ENCODE measurements at places on chromosomes 7 and 10.
A peak's percentile ranks its signal among the peaks of the same experiment; 100 is the strongest.

DNA sequence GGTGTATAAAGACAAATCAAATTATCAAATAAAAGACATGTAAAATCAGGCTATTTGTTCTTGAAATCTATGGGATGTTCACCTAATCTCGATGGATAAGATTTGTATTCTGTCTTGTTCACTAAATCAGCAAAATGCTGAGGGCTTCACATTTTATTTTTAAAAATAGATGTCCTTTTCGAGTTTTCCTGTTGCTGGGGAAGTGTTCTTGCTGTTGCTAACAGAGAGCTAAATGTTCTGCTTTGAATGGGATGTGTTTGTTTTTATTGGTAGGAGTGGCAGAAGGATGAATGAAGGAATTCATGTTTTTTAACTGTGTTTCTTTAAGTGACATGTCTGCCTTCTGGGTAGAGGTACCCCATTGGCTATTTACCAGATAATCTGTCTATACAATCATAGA is 7.3 kb upstream of the SNX13 start:
- no peaks in the 10 kb centered on the region for H3K36me3 ChIP-seq
- H3K27me3 ChIP-seq, result no peaks in the 10 kb centered on the region
- peak overlapping the region; percentile 32 for H3K27ac ChIP-seq
- H3K4me1 ChIP-seq, result peaks cover 15% of the 10 kb centered on the region
- H3K4me3 ChIP-seq, result no peak overlapping the region
- no peak for DNase-seq

- H3K27me3 ChIP-seq, result no peaks in the 10 kb centered on the region
- no peak overlapping the region for H3K27ac ChIP-seq
- H3K36me3 ChIP-seq, result peaks cover 2% of the 10 kb centered on the region
Measured at GRCh38 chr10:131160219-131160875, 151.2 kb downstream of the TCERG1L start.

DNA sequence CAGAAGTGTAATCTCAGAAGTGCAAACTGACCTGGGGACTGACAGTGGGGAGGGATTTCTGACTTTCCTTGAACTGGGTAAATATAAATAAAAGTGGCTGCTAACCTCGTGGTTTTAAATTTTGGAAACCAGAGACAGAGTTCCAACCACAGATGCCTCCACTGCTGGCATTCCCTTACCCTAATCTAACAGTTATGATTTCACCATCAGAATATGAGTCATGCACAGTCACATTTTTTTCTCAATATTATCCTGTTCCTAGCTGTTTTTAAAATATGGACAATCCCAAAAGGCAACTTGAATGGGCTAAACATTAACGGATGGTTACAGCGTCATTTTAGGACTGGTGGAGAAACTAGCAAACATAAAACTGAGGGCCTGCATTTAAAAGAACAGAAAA is 264.3 kb upstream of the INHBA start:
- no peak overlapping the region for H3K27ac ChIP-seq
- no peak for DNase-seq
- H3K4me1 ChIP-seq, result no peaks in the 10 kb centered on the region
- H3K36me3 ChIP-seq, result no peaks in the 10 kb centered on the region
- H3K4me3 ChIP-seq, result no peak overlapping the region

DNA sequence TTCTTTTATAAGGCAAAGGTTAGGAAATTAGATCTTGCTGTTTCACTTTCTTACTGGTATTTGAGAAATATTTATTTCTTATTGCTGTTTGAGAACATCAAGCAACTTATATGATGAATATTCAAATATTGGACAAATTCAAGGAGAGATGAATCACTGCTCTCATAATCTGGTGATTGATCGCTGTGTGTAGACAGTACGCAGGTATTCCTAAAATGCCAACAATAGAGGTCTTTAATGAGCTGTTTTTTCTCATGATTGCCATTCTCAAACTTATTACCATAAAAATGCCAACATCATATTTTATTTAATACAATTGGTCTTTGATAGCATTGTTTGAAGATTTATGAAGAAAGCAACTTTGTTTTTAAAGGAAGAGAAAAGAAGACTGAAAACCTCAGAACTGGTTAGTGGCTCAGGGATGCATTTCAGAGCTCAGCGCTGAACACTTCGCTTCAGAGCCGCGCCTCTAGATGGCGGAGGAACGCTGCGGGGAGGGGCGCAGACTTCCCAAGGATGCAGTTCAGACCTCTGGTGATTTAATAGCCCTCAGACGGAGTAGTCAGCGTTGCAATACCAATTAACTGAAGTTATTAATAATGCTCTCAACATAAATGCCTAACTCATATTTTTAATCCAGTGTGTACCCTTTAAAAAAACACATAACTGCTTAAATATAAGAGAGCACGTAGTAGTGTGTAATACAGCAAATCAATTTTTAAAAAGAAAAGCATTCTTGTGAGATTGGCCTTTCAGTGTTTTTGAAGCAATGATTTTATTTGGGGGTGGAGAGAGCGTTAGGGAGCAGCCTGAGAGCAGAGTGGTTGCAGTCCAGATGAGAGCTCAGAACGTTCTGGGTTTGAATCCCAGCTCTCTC is 38.5 kb upstream of the STEAP4 start:
- no peaks in the 10 kb centered on the region for H3K4me1 ChIP-seq
- no peak overlapping the region for H3K4me3 ChIP-seq
- no peak overlapping the region for H3K27ac ChIP-seq

DNA sequence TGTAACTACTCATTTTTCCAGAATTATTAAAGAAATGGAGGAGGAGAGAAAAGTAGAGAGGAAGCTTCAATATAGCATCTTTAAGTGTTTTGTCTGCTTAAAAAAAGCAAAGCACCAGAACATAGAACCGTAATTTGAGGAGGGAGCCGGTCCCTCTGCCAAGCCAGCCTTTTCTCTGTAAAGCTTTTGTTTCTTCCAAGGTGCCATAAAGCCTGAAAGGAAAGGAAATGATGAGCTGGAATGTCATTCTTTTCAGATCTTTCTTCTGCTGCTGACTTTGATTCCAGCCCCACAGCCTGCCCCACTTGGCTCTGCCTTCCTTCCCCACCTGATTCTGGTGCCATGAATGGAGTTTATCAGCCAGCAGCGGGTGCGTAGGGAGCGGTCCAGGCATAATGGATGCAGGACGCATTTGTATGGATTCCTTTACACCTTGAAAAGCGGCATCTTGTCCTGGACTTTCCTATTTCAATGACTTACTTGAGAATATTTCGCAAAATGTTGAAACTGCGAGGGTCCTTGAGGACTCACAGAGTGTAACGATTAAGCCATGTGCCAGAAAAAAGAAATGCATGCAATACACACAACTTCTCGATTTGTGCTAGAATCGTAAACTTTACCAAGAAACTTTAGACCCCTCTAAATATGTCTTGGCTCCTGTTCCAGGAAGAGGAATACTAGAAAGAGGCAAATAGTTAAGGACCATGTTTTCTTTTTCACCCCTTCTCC is 569.5 kb upstream of the MGMT start:
- no peak overlapping the region for H3K4me3 ChIP-seq
- no peaks in the 10 kb centered on the region for H3K27me3 ChIP-seq
- no peak overlapping the region for H3K27ac ChIP-seq
- H3K36me3 ChIP-seq, result no peaks in the 10 kb centered on the region
- H3K4me1 ChIP-seq, result no peaks in the 10 kb centered on the region

- no peaks in the 10 kb centered on the region for H3K27me3 ChIP-seq
- no peak for DNase-seq
- H3K4me3 ChIP-seq, result no peak overlapping the region
- H3K4me1 ChIP-seq, result peaks cover 10% of the 10 kb centered on the region
- no peak overlapping the region for H3K27ac ChIP-seq
- peaks cover 6% of the 10 kb centered on the region for H3K36me3 ChIP-seq
Measured at GRCh38 chr10:341081-341740, 206.0 kb downstream of the ZMYND11 start.

DNA sequence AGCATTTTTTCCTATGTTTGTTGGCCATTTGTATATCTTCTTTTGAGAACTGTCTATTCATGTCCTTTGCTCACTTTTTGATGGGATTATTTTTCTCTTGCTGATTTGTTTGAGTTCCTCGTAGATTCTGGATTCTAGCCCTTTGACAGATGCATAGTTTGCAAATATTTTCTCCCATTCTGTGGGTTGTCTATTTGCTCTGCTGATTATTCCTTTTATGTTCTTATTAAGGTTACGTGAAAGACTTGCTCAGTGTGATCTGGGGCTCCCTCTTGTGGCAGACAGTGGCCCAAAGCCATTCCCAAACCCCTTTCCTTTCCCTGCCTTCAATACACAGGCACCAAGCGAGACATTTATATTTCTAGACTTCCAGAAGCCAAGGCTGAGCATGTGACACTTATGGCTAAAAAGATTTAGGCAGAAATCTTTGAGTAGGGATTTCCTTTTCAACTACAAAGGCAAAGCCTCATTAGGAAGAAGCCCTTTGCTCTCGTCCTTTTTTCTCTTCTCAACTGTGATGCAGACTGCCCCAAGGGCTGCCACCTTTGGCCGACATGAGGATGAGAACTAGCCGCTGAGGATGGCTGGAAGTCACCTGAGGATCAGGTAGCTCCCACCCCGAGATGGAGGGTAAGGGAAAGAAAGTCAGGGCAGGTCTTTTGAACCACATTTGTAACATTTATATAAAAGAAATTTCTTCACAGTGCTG is 23.6 kb downstream of the ST8SIA6 start:
- no peaks in the 10 kb centered on the region for H3K36me3 ChIP-seq
- peak overlapping the region; percentile 5 for H3K27ac ChIP-seq
- no peaks in the 10 kb centered on the region for H3K27me3 ChIP-seq
- H3K4me1 ChIP-seq, result peaks cover 47% of the 10 kb centered on the region
- H3K4me3 ChIP-seq, result peak overlapping the region; percentile 9

GRCh38 chr10:24176658-24177057 is 32.3 kb upstream of the KIAA1217 start:
- H3K36me3 ChIP-seq, result no peaks in the 10 kb centered on the region
- H3K27ac ChIP-seq, result no peak overlapping the region
- no peaks in the 10 kb centered on the region for H3K4me1 ChIP-seq
- H3K27me3 ChIP-seq, result no peaks in the 10 kb centered on the region
- no peak overlapping the region for H3K4me3 ChIP-seq

DNA sequence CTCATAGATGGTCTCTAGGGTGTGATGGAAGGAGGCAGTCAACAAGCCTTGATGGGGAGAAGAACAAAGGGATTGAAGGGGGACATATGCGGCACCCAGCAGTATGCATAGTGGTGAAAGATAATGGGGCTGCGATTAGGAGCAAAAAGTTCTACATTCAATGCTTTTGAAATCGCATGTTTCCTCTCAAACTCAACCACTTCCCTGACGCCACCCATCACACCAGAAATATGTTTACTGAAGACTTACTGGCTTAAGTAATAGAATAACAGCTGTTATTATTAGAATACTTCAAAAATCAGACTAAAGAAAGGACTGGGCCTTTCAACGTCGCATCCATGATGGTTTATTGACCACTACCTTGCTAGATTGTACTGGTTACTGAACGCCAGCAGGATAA is 31.5 kb downstream of the MKRN1 start:
- no peak for DNase-seq
- H3K36me3 ChIP-seq, result peaks cover 9% of the 10 kb centered on the region
- no peaks in the 10 kb centered on the region for H3K27me3 ChIP-seq
- H3K4me1 ChIP-seq, result peaks cover 19% of the 10 kb centered on the region
- no peak overlapping the region for H3K27ac ChIP-seq

- no peaks in the 10 kb centered on the region for H3K4me1 ChIP-seq
- peaks cover 6% of the 10 kb centered on the region for H3K36me3 ChIP-seq
- DNase-seq, result no peak
Measured at GRCh38 chr10:125882596-125882995, 1.5 kb upstream of the DHX32 start.

- H3K4me1 ChIP-seq, result peaks cover 12% of the 10 kb centered on the region
- DNase-seq, result no peak
- H3K36me3 ChIP-seq, result no peaks in the 10 kb centered on the region
- no peak overlapping the region for H3K27ac ChIP-seq
Measured at GRCh38 chr7:132410385-132410784, 165.9 kb downstream of the PLXNA4 start.

- H3K27me3 ChIP-seq, result peaks cover 35% of the 10 kb centered on the region
- DNase-seq, result no peak
Measured at GRCh38 chr10:46544989-46545791, 11.3 kb downstream of the GPRIN2 start.

DNA sequence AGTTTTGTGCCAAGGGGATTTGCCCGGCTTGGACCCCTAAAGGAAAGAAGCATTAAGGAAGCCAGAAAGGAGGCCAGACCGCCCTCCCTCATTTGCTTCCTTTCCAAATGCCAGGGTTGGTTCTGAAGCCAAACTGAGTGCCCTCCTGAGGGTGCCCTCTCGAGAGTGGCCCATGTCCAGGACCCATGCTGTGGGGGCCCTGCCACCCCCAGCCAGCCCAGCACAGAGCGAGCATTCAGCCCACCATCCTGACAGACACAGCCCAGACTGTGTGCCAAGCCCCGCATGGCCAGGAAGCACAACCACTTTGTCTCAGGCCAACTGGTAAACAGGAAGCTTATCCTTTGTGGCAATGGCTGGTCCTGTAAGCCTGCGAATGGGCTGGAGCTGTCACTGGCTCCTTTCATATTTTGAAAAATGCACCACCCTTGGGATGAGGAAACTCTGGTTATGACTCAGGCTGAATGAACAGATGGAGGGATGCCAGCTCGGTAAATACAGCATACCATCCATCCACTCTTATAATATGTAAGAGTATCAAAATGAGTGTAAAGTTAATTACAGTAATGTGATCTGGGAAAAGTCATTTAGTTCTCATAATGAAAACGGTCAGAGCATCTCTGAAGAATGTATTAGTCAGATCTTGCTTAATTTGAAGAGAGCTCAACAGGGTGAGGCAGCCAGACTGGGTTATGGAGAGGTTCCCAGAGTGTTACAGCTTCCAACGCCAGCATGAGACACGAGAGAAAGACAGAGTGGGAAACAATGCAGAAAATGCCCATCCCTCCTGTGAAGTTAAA is 65.0 kb downstream of the STK17A start:
- no peaks in the 10 kb centered on the region for H3K27me3 ChIP-seq
- H3K27ac ChIP-seq, result peak overlapping the region; percentile 98
- no peak for DNase-seq
- H3K36me3 ChIP-seq, result peaks cover 40% of the 10 kb centered on the region

- peak overlapping the region; percentile 77 for H3K27ac ChIP-seq
- H3K4me3 ChIP-seq, result no peak overlapping the region
- peaks cover 19% of the 10 kb centered on the region for H3K36me3 ChIP-seq
- DNase-seq, result no peak
- H3K27me3 ChIP-seq, result no peaks in the 10 kb centered on the region
Measured at GRCh38 chr10:72342911-72343310, 11.8 kb downstream of the DNAJB12 start.

- H3K4me1 ChIP-seq, result peaks cover 34% of the 10 kb centered on the region
- peaks cover 13% of the 10 kb centered on the region for H3K36me3 ChIP-seq
- DNase-seq, result no peak
- no peaks in the 10 kb centered on the region for H3K27me3 ChIP-seq
Measured at GRCh38 chr10:98212196-98212595, 55.8 kb downstream of the LOXL4 start.

- H3K27me3 ChIP-seq, result no peaks in the 10 kb centered on the region
- H3K4me3 ChIP-seq, result no peak overlapping the region
- H3K27ac ChIP-seq, result no peak overlapping the region
- peaks cover 16% of the 10 kb centered on the region for H3K36me3 ChIP-seq
- DNase-seq, result no peak
Measured at GRCh38 chr10:124601431-124602120, 140.0 kb downstream of the LHPP start.

- H3K4me3 ChIP-seq, result no peak overlapping the region
- H3K4me1 ChIP-seq, result no peaks in the 10 kb centered on the region
- H3K27me3 ChIP-seq, result no peaks in the 10 kb centered on the region
- DNase-seq, result no peak
Measured at GRCh38 chr7:114229246-114229645, 185.4 kb upstream of the FOXP2 start.
